NCI-H510A treated with DMSO at 0.1 percent for 48 hours (cell line): ENCODE measurements at places on chromosomes 1 and 21.

DNA sequence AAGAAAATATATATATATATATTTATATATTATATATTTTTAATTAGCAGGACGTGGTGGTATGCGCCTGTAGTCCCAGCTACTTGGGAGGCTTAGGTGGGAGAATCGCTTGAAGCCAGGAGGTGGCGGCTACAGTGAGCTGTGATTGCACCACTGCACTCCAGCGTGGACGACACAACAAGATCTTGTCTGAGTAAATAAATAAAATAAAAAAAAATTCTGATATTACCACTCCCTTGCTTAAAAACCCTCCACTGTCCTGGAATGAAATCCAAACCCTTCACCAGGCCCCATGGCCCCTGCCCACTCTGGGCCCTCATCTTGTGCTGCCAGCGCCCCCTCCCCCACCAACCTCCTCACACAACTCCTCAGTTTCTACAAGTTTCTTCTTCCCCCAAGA lies 1.7 kb upstream of the ECE1 start:
- DNase-seq: no peak

DNA sequence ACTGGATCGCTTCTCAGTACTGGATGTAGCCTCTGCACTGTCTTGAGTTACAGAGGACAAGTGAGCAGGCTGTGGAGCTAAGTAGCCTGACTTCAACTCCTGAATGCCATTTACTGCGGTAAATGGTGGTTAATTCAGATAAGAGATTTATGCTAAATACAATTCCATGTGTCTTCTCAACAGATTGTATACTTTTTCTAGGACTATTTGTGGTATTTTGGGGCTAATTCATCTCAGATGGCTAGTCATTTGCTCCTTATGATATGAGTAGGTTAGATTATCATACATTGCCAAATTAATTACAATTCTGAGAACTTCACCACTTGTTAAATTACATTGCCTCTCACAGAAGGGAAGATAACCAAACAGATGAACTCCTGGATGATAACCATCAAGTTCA lies 90.5 kb downstream of the NTNG1 start:
- DNase-seq: no peak

GRCh38 chr1:157278383-157279137 lies 140.4 kb upstream of the ETV3 start:
- DNase-seq: no peak

GRCh38 chr1:110781525-110781924 lies 91.4 kb upstream of the CD53 start:
- DNase-seq: no peak

GRCh38 chr1:179951383-179952144 lies 3.0 kb upstream of the CEP350 start:
- no peak for DNase-seq

GRCh38 chr1:33326785-33327184 lies 5.9 kb upstream of the A3GALT2 start:
- DNase-seq: no peak
